NCI-H1092 (cell line): ENCODE measurements at places on chromosomes 2 and 18.

GRCh38 chr2:98909317-98910211 is 26.5 kb downstream of the CRACDL start:
- peak; percentile 94 for DNase-seq

DNA sequence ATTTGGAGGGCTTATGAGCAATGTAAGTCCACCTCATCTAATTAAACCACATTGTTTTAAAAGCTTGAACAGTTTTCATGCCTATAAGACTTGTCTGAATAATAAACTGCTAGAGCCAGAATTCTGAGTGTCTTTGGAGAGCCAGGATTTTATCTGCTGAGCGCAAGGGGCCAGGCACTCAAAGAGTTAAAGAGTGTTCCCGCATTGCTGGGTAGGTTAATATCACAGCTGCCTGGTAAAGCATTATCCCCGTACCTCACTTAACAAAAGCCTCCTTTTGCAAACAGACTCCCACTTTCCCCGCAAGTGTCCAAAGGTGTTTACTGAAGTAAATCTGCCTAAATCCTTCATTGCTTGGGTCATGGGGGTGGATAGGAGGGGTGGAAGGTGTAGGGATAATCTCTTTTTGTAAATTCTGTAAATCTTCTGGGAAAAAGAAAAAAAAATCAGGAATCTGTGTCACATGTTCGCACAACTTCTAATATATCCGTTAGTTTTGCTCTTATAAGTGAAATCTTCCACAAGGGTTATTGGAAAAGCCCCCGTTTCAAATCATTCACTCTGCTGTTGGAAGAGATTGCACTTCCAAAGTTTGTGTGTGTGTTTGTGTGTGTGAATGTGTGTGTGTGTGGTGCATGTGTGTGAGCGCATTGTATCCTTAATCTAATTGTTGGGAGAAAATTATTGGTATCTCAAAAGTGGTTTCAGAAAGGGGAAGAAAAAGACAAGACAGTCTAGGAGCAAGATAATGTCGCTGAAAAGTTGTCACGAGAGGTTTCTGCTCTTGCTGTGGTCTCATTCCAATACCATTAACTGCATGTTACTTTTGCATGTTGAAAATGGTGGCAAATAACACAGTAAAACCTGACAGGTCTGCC is 10.7 kb downstream of the ZEB2 start:
- DNase-seq: no peak

DNA sequence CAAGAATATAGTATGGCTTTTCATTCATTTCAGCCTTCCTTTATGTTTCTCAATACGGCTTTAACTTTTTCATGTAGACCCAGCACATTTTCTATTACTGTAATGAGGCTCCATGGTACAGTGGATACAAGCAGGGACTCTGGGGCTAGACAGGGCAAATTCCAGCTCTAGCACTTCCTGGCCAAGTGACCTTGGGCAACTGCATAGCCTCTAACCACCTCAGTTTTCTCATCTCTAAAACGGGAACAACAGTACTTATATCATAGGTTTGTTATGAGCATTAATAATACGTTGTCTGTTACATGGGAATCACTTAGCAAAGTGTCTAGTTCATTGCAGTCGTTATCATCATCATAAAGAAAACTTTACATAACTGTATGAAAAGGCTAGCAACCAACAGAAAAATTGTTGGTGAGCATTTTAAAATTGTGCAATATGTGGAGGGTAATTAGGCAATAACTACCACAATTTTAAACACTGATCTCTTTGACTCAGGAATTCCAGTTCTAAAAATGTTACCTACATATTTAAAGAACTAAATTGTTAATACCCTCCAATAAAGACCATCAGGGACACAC is 13.7 kb upstream of the RMDN2 start:
- DNase-seq: no peak

GRCh38 chr2:42979870-42980763 is 187.7 kb upstream of the HAAO start:
- DNase-seq: no peak

DNA sequence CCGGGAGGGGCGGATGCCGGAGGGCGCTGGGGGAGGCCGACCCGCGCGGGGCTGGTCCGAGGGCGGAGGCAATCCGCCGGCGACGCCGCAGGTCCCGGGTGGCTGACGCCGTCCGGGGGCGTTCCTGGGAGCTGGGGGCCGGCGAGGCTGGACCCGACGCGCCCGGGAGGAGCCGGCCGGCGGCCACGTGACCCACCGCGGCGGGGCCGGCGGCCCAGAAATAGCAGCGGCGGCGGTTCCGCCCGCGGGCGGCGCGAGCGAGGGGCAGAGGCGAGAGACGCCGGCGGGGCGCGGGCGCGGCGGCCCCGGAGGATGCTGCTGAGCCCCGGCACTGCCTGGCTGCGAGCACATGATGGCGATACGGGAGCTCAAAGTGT is at the start of gene RAB31:
Gene RAB31, plus strand, starts transcription at position 245 of the 377 bp plus-strand sequence. Its CDS starts 105 bp downstream, at position 350.
- DNase-seq: no peak

GRCh38 chr2:72716601-72717000 is 109.2 kb downstream of the EXOC6B start:
- no peak for DNase-seq

GRCh38 chr2:160368988-160369930 is 124.3 kb downstream of the RBMS1 start:
- no peak for DNase-seq

DNA sequence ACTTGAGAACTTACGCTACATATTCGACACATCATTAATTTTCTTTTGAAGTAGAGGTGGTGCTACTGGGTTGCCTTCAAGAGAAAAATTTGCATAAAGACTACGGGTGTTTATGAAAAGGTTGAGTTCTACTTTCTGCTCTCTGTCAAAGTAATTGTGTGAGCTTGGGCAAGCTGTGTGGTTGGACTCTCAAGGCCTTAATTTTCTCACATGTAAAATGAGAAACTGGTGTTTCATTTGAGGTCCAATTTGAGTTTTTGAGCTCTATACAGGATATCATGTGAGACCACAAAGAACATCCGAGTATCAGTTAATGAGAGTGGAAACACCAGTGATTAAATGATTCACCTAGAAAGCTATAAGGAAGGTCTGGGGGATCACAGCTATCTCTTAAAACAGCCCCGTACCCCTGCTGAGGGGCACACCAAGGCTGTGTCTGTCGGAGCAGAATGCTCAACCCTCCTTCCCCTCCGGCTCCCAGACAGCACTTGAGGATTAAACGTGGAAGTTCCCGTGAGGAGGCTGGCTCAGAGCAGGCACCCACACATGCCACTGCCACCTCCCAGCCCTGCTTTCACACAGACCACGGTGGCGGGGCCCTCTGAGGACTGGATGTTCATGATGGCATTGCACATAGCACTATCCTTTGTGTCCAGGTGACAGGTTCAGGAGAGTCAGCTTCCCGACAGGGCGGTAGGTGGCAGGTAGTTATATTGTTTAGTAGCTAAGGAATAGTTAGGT is 191.8 kb downstream of the RNF144A start:
- DNase-seq: no peak
